ENCODE measurements at places on chromosomes 6 and 20.

- DNase-seq, result no peak
Measured at GRCh38 chr6:43222418-43223059, 6.7 kb downstream of the DNPH1 start.

DNA sequence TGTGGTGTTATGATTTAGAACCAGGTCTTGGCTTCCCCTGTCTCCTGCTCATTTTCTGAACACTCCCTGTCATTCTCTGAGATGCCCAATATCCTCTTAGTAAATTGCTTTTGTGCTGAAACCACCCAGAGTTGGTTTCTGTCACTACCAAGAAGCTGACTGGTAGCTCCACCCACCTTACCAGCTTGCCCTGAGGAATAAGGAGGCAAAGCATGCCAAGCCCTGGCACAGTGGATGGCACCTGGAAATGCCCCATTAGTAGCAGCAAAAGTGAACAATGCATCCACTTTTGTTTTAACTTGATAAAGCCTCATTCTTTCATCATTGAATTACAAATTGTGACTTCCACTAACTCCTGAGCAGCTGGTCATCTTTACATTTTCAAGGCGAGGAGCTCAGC, 157.7 kb downstream of the CDC5L start:
- DNase-seq, result no peak

GRCh38 chr20:5160882-5161281, 34.1 kb downstream of the CDS2 start:
- no peak for DNase-seq

DNA sequence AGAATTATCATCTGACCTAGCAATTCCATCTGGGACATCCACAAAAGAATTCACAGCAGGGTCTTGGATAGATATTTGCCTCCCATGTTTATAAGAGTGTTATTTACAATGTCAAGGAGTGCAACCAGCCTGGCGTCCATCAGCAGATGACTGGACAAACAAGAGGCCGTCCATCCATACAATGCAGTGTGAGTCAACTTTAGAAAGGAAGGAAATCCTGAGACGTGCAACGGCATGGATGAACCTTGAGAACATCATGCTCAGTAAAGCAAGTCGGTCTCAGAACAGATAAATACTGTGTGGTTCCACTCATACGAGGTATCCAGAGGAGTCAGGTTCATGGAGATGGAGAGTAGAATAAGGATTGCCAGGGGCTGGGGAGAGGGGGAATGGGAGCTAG, 46.4 kb downstream of the FOXF2 start:
- no peak for DNase-seq

DNA sequence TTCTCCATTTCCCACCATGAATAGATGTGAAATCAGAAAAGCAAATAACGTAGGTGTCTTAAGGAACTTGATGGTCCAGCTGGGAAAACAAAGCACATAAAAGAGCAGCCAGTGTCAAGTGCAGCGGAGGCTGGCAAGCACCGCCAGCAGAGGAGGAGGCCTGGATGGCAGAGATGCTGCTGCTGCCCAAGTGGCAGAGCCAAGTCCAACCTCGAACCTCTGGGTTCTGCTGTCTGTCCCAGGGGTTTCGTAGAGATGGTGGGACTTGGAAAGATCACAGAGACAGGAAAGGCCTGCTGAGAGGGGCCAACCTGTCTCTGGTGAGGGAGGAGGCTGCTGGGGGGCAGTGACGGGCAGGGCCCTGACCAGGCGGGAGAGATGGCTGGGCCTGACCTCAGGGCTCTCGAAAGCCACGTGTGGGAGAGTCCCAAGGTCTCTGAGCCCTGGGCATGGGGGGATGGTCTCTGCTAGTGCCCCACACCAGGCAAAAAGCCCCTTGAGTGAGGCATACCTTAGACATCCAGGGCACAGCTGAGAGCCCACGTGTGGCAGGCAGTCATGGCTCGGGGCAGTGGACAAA, 77.3 kb downstream of the TCP11 start:
- DNase-seq, result no peak

GRCh38 chr20:2750491-2751251, 49.8 kb downstream of the CPXM1 start:
- no peak for DNase-seq

GRCh38 chr6:149060300-149060984, 257.1 kb upstream of the TAB2 start:
- no peak for DNase-seq

DNA sequence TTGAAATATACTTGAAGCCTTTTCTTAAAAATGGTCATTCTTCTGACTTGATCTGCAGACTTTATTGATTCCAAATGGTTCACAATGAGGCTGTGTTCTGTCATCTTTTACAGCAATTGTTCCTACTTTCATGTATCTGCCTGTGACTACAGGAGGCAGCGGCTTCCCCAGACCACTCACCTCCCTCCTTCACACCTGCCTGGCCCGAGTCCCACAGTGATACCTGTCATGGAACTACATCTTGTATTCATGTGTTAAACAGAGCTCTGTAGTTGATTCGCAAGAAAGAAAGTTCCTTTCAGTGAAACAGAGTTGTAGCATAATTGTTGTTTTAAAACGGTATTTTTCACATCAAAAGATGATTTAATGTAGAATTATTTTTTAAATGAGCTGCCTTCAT, 673.5 kb upstream of the AGPAT4 start:
- no peak for DNase-seq

DNA sequence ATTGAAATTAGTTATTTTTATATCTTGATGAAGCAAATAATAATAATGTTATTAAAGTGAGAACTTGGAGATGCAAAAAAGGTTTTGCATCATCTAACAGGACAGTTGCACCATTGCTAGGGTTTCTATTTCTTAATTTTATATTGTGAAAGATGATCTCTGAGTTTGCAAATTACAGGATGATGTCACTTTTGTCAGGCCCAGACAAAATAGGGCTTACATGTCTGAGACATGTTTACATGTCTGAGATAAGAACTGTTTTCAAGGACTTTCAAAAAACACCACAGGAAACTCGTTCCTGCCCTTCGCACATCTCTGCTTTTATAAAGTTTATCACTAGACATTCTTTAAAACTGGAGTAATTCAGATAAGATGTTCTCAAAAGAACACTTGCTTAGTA, 1075.8 kb upstream of the MANEA start:
- no peak for DNase-seq

DNA sequence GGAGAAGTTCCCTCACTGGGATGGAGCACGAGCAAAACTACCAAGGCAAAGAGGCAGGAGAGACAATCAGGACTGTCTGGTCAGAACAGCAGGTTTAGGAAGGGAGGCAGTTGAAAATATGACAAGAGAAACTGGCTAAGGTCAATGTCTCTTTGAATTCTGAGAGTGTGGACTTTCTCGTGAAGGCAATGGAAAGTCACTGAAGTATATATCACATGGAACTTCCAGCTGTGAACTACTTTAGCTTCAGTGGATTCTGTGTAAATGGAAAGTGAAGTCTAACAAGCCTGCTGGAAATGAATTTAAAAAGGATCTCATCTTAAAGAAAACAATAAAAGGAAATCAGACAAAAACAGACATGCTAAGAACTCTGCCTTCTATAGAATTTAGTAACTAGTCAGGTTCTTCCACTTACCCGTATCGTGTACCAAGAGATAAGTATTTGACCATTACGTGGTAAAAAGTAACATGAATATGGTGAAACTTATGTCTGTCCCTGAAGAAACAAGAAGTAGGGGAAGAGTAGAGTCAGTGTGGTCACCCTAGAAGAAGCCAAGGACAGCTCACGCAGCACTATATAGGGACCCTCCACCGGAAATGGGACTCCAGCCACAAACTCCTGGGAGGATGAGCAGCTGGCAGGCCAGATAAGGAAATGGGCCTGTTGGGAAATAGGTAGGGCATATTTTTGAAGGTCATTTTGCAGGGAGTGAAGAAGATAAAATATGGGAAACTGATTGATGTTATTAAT, 123.4 kb downstream of the MAP7 start:
- no peak for DNase-seq

DNA sequence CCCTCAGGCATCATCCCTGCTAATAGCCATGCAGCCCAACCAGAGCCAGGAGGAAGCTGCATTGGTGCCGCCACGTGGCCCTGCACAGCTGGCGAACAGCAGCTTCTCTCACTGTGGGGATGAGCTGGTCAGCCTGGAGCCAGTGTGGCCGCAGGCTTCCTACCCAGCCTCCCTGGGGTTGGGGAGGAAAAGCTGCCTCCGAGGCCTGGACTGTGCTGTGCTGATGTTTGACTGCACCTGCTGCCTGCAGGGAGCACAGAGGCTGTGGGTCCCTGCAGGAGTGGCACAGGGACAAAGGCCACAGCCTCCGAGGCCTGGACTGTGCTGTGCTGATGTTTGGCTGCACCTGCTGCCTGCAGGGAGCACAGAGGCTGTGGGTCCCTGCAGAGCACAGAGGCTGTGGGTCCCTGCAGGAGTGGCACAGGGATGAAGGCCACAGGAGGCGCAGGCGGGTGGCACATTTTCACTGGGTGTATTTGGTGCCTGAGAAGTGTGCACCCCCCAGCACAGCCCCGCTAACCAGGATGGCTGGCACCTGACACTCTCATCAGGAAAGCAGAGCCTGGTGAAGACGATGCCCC, 83.9 kb downstream of the DLL1 start:
- DNase-seq, result no peak

DNA sequence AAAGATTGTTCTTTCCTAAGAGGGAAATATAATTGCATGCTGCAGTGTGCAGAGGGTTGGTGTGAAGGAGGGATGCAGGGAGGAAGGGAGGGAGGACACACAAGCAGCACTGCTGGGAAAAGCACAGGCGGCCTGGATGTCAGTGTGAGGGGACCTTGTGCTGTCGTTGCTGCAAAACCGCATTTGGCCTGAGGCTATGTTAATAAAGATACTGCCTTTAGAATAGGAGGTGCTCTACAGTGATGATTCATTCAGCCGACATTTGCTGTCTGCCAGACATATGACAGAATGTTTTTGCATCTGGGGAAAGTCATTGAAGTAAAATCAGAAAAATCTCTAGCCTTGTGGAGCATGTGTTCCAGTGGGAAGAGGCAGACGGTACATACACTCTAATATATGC, 50.5 kb upstream of the TRIM26 start:
- no peak for DNase-seq

DNA sequence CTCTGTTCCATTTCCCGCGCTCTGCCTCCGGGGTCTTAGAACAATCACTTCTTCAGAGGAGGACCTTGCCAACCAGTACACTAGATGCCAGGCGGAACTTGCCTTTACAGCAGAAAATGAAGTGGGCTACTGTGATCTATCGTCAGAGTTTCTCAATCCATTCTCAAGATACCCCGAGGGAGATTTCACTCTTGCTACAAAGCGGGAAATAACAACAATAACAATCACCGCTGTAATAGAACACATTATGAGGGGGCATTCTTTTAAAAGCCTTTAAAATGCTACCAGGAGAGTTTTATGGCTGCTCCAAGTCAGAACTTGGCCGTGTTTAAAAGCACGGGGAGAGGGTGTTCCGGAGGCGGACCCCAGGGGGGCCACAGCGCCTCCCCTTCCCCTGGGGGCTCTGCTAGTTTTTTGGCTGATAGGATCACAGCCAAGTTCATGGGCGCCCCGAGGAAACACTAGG, 617.0 kb upstream of the AGPAT4 start:
- DNase-seq, result no peak

DNA sequence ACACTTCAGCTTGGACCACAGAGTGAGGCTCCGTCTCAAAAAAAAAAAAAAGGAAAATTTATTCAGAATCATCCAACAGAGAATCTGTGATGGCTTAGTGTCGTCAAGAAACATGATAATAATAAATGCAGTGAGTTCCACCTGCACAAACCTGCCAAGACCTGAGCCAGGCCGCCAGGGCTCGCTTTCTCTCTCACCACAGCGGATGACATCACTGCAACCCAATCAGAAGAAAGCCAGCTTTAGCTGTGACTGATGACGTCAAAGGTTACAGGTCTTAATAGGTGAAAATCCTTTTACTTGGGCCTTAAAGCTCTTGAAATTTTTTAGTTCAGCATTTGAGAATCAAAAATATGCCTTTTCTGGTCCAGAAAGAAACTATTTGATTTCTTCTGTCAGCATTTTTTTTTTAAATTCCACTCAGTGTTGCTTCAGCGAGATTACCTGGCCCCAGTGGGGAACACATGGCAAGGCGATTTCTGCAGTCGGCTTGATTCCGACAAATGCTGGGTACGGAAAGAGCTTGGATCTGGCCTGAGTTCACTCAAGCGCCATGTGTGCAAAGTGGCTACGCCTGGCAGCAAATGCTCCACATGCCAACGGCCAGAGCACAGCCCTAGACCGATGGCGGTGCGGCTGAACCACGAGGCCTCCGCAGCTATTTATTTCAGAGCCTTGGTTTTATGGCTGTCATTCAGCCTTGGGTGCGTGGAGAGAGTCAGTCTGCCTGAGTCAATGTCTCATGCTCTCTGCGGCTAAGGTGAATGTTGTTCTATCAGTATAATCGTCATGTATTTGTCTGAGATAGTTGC, 105.7 kb upstream of the QKI start:
- DNase-seq, result no peak

DNA sequence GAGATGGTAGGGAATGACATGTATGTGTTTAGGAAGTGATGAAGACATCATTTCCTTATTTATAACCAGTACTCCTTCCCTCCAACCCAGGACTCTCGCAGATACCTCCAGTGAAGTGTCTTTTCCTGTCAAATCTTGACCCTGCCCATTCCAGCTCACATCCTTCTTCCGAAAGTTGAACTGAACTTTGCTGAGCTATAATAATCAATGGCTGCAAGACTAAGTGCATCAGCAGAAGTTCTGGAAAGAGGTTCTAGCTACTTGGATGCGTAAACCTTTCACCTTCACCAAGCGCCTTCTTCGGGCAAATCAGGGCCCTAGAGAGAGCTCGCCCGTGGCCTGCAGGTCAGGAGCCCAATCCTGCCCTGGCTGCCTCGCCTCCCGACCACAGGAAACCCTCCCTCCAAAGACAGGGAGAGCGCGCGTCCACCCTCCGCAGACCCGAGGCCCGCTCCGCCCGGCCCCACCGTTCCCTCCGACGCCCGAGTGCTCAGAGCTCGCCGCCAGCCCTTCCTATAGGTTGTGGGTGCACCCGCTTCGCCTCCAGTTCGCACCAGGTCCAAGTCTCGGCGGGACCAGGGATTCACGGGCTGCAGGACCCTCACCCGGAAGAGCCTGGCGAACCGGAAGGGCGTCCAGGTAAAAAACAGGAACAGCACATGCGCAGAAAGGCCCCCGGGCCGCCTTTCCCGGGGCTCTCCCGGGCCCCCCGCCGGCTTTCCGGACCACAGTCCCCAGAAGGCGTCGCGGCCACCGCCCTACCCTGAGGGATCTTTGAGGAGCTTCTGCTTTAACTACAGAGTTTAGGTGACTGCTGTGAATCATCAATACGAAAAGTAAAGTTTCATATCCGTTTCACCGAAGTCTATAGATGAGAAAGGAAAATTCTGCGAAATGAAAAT, at the start of gene ZNF334:
Gene ZNF334 (minus strand): TSS at position 617 of the 902 bp plus-strand sequence. CDS start 1,457 bp downstream, outside the sequence.
- peak; percentile 71 for DNase-seq

Data from liver (tissue), 10 donors.